Mesenteric fat pad (tissue), 1 donor: ENCODE measurements at places on chromosomes 12 and 14. TPM values are rescaled to one million over a fixed set of nuclear protein-coding genes. Genes with fewer than 3 reads are reported as not detected.

GRCh38 chr14:98958048-98958631, 313.9 kb downstream of the BCL11B start:
- DNase-seq = no peak

DNA sequence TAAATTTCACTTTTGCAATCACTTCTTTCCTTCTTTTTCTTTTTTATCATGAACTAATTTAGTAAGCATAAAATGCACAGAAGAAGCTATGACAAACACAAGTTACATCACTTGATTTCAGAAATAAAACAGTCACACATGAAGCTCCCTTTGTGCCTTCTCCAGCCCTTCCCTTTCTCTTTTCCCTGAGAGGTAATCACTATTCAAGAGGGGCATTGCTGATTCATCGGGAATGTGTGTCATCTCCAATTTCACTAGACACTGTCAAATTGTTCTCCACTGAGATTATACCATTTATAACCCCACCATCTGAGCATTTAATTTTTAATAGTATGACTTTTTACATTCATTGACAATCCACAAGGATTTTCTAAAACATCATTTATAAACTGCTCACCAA, 91.6 kb upstream of the PTPRQ start:
- no peak for DNase-seq

DNA sequence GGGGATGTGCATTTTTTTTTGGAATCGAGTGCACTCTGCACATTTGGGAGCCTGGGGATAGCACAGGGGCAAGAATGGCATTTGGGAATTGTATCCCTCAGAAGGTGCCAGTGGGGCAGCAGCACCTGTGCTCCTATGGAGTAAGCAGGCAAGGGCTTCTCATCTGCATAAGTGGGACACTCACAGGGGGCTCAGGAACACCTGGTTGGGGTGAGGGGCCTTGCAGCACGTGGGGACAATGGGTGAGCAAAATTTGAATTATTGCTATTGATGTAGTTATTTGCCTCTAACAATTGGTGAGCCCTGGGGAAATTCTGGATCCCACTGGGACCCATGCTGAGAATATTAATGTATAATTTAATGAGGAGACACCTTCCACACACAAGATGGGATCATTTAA, 274.2 kb downstream of the TTC6 start:
- no peak for DNase-seq

DNA sequence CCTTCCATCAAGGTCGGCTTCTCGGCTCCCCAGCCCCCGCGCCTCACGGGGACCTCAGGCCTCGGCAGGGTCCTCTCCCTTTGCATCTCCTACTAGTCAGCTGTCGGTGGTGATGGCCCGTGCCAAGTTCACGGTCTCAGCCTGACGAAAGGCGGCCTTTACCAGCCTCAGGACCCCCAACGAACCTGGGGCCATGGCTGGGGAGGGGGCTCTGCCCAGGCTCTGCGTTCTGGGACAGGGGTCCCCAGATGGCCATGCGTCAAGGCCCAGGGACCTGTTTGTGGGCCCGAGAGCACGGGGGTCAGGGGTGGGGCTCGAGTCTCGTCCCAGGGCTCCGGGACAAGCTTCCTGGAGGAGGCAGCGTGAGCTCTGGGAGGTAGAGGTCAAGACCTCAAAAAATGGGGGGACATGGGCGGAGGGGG, 32.8 kb upstream of the DEGS2 start:
- DNase-seq = no peak

DNA sequence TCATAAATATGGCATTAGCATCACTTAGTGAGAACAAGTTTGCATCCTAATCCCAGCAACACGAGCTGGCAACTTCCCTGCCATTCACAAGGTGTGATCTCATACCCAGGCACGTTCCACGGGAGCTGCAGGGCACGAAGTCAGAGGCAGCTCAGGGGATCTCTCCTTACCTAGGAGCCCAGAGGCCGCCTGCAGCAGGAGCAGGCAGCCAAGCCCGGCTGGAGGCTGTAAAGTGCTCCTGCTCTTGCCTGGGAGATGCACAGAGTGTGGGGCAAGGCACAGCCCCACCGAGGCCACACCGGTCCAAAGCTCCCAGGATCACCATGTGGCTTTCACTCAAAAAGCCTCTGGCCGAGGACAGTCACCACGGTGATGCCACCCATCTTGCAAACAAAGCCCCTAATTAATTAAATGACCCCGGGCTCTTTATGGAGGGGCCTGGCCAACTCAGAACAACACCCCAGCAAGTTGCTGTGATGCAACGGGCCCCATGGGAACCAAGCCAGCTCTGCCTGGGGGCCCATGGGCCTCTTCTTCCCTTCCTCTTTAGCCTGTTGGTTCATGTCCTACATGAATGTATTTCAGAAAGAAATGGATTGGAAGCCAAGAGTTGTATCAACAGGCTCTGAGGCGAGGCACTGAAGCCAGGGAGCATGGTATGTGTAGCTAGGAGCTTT, 26.5 kb downstream of the NUAK1 start:
- DNase-seq = no peak

- no peak for DNase-seq
Measured at GRCh38 chr12:68422956-68423574, 90.9 kb upstream of the MDM1 start.

GRCh38 chr12:120760349-120761254, 35.0 kb downstream of the ACADS start:
- peak; percentile 47 for DNase-seq

DNA sequence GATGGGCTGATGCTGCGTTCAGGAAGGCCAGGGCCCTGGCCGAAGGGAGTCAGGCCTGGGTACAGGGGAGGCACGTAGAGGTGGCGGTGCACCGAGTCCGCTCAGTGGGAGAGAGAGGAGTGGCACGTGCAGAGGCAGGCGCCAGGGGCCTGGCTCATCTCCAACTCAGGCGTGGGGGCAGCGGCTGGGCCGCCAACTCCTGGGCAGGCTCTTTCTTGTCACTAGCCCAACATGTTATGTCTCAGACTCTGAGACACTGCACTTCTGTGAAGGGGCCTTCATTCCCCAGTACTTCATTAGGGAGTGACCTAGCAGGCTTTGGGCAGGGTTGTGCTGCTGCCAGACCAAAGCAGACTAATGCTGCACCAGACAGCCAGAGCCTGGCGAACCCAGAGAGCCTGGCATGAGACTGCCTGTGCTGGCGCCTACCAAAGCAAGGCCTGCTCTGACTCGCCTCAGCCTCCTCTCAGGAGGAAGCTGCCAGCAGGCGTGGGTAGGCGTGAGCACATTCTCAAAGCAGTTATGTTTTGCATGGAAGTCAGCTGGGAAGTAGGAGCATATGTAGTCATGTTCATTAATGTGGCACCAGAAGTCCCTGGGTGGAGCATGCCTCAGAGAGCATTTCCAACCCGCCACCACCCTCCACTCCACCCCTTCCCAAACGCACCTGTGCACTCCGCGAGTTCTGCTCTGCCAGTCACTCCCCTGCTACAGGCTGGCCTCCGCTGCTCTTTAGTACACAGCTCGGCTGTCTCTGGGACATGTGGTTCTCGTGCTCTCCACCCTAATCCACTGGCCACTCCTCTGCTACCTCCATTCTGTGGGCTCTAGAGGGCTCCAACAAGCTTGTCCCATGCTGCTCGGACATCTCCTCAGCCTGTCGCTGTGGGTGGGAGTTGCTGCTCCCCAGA, 9.7 kb downstream of the CKB start:
- peak; percentile 88 for DNase-seq

DNA sequence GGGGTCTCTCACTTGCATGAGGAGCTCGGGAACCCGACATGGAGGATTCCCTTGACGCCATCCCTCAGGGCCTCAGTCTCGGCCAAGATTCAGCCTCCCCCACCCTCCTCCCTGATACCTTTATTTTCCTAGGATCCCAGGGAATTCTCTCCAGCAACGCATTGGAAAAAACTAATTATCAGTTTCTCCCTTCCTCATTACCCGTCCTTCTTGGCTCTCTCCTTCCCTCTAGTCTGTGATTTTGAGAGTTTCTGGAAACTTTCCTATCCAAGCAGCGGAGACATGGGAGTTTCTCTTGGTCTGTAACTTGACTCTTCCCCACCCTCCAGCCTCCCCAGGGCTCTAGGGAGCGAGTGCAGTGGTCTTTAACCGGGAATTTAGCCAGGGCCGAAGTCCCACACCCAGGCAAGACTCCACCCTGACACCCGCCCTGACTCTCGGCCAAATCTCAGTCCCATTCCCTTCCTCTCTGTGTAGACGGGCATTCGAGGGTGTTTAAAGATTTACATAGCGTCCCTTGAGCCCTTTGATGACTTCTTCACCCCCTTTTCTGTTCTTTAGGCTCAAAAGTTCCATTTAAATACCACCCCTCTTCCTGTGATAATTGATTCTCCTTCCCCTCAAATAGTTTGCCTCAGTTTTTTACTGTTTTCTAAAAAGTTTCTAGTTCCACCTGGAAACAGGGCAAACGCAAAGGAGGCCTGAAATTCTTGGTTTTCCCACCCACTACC, 6.7 kb downstream of the HOXC5 start:
- no peak for DNase-seq

DNA sequence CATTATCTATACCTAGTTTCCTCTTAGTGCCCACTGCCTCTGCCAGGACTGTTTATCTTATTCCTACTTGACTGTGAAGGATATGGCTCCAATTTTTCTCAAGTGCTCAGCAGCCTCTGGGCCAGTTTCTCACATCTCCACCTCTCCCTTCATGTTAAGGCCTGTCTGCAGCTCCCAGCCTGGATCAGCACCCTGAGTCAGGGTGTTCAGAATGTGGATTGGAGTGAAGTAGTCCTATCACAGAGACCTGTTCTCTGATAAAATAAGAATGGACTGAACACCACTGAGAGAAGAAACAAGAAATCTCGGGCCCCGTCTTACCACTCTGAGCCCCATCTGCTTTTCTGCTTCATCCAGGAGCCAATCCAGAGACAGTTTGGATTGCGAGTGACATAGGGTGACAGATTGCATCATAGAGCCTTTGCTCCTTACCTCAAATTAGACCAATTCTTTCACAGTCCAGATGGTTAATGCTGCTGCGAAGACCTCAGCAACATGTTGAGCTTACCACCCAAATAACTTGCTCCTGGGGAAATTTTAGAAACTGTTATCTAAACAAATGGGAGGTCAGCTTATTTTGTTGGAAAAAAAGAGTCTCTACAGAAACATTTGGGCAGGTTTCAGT, 473.1 kb downstream of the PDZRN4 start:
- DNase-seq = no peak

GRCh38 chr12:12521044-12521485, 41.6 kb downstream of the DUSP16 start:
- DNase-seq = no peak

GRCh38 chr12:82326905-82327503, 31.2 kb downstream of the CCDC59 start:
- no peak for DNase-seq

- no peak for DNase-seq
Measured at GRCh38 chr14:75690010-75690409, 29.0 kb downstream of the TTLL5 start.

GRCh38 chr14:31137214-31137889, 70.2 kb downstream of the HECTD1 start:
- DNase-seq = no peak

- DNase-seq = no peak
Measured at GRCh38 chr14:56570295-56570694, 9.3 kb upstream of the TMEM260 start.

- DNase-seq = no peak
Measured at GRCh38 chr12:104677441-104678089, 220.8 kb downstream of the CHST11 start.

GRCh38 chr14:103102689-103103260, 8.2 kb downstream of the EXOC3L4 start:
- no peak for DNase-seq

- DNase-seq = no peak
Measured at GRCh38 chr12:105192624-105193225, 43.2 kb downstream of the APPL2 start.

- DNase-seq = no peak
Measured at GRCh38 chr12:65014504-65015271, 106.4 kb downstream of the WIF1 start.

- no peak for DNase-seq
Measured at GRCh38 chr14:91154851-91155625, 41.2 kb downstream of the DGLUCY start.

- DNase-seq = no peak
Measured at GRCh38 chr12:93015871-93016751, 87.0 kb upstream of the EEA1 start.

DNA sequence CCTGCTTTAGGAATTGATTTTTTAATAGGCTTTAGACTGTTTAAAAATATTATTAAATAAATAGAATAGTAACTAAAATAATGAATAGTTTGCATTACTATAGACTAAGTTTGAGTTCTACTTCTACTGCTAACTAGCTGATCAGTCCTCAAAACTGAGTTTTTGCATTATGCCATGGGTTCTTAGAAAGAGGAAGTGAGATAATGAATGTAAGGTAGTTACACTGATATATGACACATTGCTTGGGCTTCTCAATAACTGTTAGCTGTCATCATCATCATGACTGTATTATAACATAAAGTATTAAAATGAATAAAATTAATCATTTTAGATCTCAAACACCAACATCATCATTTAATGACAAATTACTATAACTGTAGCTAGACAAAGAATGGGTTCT, 949.7 kb downstream of the TRHDE start:
- no peak for DNase-seq

IAPP gene
- not detected for total RNA-seq

BHLHE41 gene
- total RNA-seq = 21.0 TPM

RNFT2 gene
- 2.1 TPM for total RNA-seq

RFLNA gene
- not detected for total RNA-seq

FITM1 gene
- 0.58 TPM for total RNA-seq

TUBA1A gene
- total RNA-seq = 121 TPM

CISTR gene
- not detected for total RNA-seq

SETD3 gene
- total RNA-seq = 61.5 TPM

VASH1 gene
- total RNA-seq = 12.9 TPM
